NCI-H1417 treated with DMSO at 0.1 percent for 48 hours (cell line): ENCODE measurements at places on chromosomes 2 and 18.

GRCh38 chr18:3554811-3555427, 104.9 kb downstream of the TGIF1 start:
- DNase-seq, result no peak

DNA sequence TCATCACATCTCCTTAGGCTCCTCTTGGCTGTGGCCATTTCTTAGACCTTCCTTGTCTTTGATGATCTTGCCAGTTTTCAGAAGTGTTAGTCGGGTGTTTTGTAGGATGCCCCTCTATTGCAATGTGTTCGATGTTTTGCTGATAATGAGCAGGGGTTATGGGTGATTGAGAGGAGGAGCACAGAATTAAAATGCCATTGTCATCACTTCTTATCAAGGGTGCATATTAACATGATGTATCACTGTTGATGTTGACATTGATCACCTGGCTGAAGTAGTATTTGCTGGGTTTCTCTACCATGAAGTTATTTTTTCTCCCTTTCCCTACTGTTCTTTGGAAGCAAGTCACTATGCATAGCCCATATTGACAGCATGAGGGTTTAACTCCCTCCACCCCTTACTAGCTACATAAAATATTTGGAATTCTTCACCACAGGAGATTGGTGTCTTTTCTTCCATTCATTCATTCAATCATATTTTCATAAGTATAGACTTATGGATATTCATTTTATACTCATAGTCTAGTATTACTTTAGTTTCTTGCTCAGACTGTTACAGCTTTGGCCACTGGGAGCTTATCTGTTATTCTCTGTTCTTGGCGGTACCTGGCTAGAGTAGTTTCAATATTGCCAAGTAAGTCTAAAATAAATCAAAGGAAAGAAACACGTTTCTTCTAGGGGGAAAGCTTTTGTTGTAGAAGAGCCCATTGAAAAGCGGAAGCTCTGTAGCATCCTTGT, 54.5 kb upstream of the TMEM87B start:
- DNase-seq, result no peak

DNA sequence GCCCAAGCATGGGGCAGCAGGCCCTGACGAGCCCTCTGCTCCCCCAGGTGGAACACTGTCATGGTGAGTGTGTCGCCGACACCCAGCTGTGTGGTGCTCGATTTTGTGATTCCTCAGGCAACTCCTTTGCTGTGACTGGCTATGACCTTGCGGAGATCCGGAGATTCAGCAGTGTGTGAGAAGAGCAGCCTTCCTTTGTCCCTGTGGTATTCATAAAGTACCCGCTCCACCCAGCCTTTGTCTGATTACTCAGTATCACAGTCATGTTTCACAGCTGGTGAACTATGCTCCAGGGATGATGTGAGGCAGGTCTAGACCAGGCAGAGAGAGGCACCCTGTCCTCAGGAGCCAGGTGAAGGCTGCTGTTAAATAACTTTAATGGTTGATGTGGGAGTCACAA, 4.0 kb downstream of the WDR54 start:
- DNase-seq, result no peak

DNA sequence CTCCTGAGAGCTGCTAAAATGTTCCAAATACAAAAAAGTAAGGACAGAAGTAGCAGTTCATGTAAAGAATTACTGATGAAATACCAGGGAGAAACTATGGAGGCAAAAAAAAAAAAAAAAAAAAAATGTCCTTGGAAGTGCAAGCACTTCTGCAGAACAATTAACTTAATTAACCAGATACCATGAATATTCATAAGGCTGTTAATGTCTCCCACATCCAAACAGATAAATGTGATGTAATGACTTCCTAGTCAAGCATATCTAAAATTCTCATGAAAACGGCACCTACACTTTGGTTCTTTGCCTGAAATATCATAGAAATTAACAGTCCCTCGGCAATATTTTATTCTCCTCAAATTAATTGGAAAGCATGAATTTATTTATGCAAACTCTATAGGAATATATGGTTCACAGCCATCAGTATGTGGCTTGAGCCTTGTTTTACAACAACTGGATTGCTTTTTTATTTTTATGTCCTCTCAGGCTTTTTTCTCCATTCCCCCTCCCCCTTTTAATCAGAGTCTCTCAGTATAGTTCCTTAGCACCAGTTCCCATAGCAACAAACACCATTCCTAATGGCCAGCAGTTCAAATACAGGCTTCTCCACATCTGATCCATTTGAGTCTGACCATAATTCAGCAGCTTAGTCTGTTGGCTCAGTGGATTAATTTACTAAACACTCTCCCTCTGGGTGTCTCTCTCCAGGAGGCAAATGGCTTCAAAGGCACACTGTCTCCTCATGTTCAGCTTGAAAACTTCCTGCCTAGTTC, 97.1 kb downstream of the ITGA4 start:
- DNase-seq, result no peak

DNA sequence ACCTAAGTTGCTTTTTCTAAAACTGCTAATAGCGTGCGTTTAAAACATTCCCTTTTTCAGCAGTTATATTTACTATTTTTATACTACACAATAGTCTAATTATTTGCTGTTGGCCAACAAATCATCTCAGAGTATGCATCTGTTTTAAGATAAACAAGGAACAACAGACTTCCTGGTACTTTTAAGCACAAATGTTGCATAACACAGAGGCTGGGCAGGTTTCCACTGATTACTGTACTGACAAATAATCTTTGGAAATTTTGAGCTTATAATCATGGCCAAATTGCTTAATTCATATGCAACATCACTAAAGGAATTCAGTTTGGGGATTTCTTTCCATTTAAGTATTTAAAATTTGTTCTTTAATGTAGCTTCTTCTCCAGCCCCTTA, 737.4 kb upstream of the SALL3 start:
- DNase-seq, result no peak

- no peak for DNase-seq
Observed at GRCh38 chr2:238280083-238280825, 8.2 kb downstream of the PER2 start.

- no peak for DNase-seq
Observed at GRCh38 chr18:30457156-30457555, 585.4 kb downstream of the DSC3 start.

- DNase-seq, result no peak
Observed at GRCh38 chr2:227655454-227655853, 11.2 kb upstream of the SCYGR5 start.

DNA sequence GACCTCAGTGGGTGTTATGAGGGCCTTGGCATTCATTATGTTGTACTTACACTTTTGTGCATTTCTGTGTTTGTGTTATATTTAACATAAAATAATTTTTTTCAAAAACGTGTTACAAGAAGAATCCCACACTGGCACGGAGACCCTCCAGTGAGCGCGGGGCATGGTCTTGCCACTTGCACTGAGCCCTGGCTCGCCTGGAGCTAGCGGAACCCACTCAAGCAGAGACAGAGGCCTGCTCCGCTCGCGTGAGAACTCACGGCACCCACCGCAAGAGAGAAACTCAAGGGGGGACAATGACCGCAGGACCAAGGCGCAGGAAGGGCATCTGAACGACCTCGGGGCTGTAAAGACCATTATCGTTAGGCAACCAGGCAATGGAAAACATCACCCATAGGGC, 248.0 kb upstream of the SOX11 start:
- no peak for DNase-seq
